ENCODE measurements at places on chromosomes 16 and 17.

- no peak for DNase-seq
Measured at GRCh38 chr16:21598206-21598605, 1.2 kb upstream of the METTL9 start.

- no peak for DNase-seq
Measured at GRCh38 chr16:56415875-56416274, 9.5 kb downstream of the AMFR start.

DNA sequence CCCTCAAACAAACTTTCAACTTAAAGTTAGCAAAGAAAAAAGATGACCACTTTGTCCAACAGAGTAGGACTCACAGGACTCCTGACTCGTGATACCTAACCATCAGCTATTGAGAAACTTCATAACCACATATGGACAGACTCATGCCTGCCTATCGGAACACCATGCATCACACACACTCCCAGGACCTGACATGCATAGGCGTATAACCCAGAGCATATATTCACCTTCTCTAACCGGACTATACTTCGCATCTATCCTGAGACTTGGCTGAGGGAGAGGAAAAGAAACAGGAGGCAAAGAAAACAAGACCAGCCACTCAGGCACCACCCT is 2.2 kb downstream of the PIP4K2B start:
- no peak for DNase-seq

- no peak for DNase-seq
Measured at GRCh38 chr17:80709090-80709695, 164.6 kb downstream of the RPTOR start.

DNA sequence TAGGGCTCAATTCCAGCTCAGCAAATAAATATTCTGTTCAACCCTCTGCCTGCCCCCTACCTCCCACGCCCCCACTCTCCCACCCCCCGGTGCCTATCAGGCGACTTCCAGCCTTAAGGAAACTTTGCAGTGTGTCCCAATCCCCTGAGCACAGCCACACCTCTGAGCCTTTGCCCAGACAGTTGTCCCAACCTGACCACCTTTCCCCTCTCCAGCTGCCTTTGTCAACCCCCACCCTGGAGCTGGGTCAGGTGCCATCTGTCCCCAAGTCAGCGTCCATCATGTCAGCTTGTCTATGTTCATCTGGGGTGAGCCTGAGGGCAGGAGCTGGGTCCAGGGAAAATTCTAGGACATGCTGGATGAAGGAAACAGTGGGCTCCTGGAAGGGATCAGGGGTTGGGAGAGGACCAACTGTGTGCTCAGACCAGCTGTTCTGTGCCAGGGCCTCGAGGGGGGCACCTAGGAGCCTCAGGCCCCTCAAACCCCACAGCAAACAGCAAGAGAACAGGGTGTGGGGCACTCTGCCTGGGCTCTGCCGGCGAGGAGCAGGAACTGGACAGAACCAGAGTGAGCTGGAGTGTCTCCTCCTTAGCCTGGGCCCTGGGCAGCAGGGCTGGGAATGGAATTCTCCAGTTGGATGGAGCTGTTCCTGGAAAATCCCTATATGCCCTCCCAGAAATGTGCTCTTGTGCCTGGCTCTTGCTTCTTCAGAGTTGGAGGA is 17.8 kb downstream of the CDH16 start:
- no peak for DNase-seq

- DNase-seq = no peak
Measured at GRCh38 chr16:20928774-20929411, 28.3 kb downstream of the LYRM1 start.

GRCh38 chr16:15573274-15573895 is 69.6 kb downstream of the MARF1 start:
- DNase-seq = no peak

- no peak for DNase-seq
Measured at GRCh38 chr16:59500601-59501000, 766.5 kb upstream of the GOT2 start.

GRCh38 chr17:62708587-62708986 is 81.1 kb downstream of the MRC2 start:
- DNase-seq = no peak

- DNase-seq = no peak
Measured at GRCh38 chr17:8918807-8919465, 46.6 kb downstream of the PIK3R5 start.

- no peak for DNase-seq
Measured at GRCh38 chr17:17300624-17301568, 2.3 kb upstream of the NT5M start.

DNA sequence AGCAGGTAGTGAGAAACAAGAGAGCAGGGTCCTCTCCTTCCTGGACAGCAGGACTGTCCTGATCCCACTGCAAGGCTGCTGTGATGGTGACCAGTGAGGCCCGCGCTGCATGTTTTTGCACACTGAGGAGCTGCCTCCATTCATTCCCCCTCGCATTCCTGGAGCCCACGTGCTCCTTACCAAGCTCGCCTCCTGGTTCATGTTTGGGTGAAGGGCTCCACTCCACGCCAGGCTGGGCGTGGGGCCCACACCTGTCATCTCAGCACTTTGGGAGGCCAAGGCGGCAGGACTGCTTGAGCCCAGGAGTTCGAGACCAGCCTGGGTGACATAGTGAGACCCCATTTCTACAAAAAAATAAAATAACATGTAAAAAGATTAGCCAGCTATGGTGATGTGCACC is 15.4 kb upstream of the FASN start:
- DNase-seq = no peak

GRCh38 chr17:42531455-42532354 is 4.3 kb upstream of the NAGLU start:
- DNase-seq = peak; percentile 17

DNA sequence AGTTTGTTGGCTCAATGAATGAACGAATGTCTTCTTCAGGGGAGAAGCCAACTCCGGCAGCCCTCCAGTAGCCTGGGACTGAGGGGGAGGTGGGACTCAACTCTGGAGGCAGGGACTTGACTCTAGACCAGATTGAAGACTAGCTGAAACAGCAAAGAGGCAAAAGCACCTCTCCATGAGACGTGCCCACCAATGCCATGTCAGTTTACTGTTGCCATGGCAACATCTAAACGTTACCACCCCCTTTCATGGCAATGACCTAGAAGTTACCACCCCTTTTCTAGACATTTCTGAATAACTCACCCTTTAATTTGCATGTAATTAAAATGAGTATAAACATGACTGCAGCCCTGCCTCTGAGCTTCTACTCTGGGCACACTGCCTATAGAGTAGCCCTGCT is 91.8 kb downstream of the ASIC2 start:
- DNase-seq = no peak

GRCh38 chr17:66348584-66349165 is 46.3 kb downstream of the PRKCA start:
- peak; percentile 37 for DNase-seq

DNA sequence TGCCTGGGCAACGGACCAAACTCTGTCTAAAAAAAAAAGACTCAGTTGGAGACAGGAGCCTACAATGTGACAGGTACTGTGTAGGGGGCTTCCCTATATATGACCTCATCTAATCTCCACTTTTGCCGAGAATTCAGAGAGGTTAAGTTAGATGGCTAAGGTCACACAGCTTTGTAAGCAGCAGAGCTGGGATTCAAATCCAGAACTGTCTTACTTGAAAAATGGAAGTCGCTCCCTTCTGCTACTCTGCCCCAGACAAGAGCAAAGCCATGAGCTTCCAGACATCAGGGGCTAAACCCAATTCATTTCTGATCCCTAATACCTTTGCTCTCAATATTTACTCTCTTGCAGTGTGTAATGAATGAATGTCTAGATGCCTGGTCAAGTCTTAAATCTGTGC is 41.5 kb upstream of the ABCC12 start:
- no peak for DNase-seq

- DNase-seq = no peak
Measured at GRCh38 chr16:53055541-53056391, 975 bp downstream of the CHD9 start.

GRCh38 chr17:77563439-77564102 is 394.9 kb upstream of the TNRC6C start:
- no peak for DNase-seq

DNA sequence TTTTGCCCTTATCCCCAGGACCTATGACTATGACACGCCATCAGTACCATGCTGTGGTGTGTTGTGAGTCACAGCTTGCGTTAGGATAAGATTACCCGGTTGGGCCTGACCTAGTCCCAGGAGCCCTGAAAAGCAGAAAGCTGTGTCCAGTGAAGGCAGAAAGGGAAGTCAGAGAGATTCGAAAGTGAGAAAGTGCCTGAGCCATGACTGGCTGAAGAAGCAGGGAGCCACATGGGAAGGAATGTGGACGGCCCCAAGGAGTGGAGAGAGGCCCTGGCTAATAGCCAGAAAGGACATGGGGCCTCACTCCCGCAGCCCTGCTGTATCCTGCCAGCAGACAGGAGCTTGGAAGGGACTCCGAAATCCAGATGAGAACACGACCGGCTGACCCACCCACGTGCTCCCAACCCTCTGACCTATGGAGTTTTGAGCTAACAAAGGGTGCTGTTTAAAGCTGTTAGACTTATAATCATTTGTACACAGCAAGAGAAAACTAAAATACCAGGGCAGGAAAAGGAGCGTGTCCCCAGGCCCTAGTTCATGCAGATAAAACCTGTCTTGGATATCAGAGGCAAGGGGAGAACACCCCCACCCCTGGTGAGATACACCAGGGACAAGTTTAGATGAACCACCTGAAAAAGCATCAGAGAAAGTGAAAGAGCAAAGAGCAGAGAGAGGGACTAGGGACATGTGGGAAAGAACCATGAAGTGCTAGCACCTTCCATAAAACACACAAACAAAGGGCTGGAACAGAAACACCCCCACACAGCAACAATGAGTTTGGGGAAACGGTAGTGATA is 115.3 kb downstream of the SLC39A11 start:
- no peak for DNase-seq

GRCh38 chr17:74545843-74546230 is at the start of gene CD300C:
TSS of gene CD300C (minus strand) at chr17:74546115. CDS start at chr17:74545782, 333 bp downstream.
- no peak for DNase-seq

- no peak for DNase-seq
Measured at GRCh38 chr17:62941358-62941991, 24.6 kb upstream of the TANC2 start.

DNA sequence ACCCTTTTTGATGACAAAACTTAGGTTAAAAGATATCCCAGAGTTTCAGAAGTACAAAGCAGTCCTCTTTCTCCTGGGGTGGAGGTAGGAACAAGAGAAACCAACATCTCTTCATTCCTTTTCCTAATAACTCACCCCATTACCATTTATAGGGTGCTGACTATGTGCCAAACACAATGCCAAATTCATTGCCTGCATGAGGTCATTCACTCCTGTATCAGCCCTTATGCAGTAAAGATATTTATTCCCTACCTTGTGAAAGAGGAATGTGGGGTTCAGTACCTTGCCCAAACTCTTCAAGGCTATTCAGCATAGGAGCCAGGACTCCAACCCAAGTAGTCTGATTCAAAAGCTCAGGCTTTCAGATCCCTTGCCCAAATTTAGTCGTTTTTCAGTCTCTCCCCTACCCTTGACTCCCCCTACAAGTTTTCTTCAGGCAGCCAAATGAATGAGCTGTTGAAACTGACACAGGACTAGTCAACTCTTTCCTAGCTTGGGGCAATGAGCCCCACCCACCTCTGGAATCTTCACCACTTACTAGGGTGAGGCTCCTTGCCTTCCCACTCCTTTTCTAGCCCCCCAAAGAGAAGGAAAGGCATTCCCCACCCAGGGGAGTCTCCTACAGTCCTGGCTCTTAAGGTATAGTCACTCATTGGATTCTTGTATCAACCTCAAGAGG is 5.9 kb downstream of the KRT14 start:
- DNase-seq = no peak

GRCh38 chr17:13428611-13429042 is 173.1 kb downstream of the HS3ST3A1 start:
- no peak for DNase-seq

DNA sequence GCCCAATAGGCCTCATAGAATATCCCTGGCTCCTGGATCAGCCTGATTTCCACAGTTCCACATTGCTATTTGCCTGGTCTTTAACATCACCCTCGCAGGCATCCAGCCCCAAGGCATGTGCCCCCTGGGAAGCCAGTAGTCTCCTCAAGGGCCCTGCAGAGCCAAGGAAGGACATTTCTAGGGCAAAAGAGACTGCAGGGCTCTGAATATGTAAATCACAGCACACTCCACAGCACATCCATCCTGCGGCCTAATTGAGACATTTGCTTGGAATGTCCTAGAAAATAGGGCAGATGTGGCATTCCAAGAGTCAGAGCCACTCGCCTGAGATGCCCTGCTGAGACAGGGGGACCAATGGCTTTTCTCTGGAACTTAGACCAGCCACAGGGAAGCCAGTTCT is 11.4 kb upstream of the C16orf78 start:
- no peak for DNase-seq

- DNase-seq = no peak
Measured at GRCh38 chr17:17401271-17401781, 75.5 kb upstream of the MED9 start.

- peak; percentile 18 for DNase-seq
Measured at GRCh38 chr16:48366165-48367093, 18.8 kb downstream of the SIAH1 start.

DNA sequence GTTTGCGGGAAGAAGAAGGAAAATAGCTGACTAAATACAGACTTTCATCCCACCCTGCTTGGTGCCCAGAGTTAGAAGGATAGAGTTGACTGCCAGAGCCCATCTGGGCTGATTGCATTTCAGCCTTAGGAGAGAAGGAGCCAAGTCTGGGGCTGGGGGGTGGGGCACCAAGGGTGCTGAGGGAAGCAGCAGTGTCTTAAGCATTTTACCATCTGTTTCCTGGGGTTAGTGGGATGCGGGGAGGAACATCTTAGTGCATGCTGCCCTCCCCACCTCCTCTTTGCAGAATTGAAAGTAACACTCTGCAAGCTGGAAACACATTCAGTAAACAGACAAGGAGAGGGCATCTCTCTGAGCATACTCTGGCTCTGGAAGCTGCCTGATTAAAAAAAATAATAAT is 1.5 kb upstream of the ARL5C start:
- no peak for DNase-seq

- no peak for DNase-seq
Measured at GRCh38 chr16:57530104-57530521, 6.3 kb downstream of the CCDC102A start.

DNA sequence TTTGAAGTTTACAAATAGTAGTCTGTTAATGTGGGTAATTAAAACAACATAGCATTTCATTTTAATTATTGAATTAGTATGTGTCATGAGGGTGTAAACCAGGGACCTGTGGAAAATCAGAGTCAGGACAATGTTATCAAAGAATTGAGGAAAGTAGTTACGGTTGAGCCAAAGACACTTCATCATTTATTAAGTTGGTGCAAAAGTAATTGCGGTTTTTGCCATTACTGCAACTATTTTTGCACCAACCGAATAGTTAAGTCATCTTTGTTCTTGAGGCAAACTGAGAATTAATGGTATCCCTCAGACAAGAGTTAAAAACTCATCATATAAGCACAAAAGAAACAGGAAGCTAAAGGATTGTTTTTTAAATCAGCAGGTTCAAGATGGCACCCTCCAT is 593.7 kb downstream of the KCNJ2 start:
- DNase-seq = no peak
